Stimulated activated CD4-positive, alpha-beta T cell treated with anti-CD3 and anti-CD28 coated beads, Interleukin-1b, Interleukin-23, amount 100 ng/mL, for 48 hours (primary cell): ENCODE measurements at places on chromosomes 2 and 18.

- no peak for DNase-seq
Measured at GRCh38 chr18:31204833-31205232, 42.2 kb upstream of the DSC1 start.

GRCh38 chr18:29326214-29326613 is 1149.3 kb upstream of the CDH2 start:
- no peak for DNase-seq

DNA sequence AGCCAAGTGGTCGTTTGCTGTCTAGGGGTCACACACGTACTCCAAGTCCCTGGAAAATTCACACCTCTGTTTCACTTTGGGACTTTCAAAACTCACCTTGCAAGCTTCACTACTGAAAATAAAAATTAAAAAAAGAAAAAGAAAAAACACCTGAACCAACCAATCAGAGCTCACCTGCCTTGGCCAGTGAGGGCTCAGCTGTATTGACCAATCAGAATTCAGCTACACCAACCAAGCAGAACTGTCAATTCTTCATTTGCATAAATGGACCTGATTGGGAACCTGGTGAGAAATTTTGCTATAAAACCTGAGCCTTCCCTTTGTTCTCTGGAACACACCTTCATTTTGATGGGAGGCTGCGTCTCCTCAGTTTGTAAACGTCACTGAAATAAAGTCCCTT is 176.4 kb downstream of the TTC32 start:
- DNase-seq, result no peak

DNA sequence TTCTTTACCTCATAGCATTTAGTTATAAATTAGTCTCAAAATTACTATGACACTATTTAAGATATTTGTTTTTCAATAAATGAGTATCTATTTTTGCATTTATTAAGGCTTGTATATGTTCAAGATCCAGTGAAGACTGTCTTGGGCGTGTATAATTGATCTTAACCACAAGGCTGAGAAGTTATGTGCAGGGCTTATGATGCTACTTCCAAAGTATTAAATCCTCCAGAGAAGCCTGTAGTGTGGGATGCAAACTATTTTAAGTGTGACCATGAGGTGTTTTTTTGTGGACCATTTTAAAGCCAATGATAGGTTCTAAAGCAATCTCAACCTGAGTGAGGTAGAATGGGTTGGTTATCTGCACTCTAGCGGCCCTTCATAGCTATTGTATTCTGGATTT is 219.9 kb downstream of the ZNF407 start:
- no peak for DNase-seq

- no peak for DNase-seq
Measured at GRCh38 chr2:55003706-55004639, 46.3 kb downstream of the RTN4 start.

DNA sequence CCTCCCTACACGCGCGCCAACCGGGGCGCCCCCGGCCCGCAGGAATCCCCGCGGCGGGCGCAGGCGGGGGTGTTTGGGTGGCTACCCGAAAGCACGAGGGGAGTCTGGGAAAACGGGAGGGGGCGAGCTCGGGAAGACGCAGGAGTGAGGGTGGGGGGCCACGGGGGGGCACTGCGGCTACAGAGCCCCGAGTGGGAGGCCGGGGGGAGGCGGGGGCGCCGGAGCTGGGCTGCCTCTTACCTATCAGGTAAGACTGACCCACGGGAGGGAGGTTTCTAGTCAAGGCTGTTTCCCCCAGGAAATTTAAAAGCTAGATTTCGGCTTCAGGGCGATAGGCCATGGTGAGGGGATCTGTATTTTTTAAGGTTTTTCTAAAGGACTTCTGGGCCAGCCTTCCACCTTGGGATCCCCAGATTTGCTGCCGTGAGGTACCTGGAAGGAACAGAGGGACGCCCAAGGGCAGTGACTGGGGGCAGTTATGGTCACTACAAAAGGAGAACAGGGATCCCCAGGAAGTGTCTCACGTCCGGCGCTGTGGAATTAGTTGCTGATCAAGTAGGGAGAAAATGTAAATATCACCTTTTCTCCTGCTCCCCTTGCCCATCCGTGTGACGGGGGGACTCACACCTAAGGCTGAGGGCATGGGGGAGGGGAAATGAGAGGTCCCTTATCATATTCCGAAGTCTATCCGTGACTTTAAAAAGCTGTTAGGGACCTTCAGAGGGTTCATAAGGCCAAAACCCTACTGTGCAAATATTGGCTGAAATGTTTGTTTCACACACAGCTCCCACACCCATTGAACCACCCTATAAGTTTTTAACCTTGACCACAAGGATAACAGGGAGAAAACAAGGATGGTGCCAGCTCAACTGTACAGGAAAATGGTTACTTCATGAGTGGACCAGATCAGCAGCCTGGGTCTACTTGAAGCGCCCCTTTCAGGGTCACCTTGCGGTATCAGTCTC is 638 bp upstream of the IRS1 start:
- no peak for DNase-seq

DNA sequence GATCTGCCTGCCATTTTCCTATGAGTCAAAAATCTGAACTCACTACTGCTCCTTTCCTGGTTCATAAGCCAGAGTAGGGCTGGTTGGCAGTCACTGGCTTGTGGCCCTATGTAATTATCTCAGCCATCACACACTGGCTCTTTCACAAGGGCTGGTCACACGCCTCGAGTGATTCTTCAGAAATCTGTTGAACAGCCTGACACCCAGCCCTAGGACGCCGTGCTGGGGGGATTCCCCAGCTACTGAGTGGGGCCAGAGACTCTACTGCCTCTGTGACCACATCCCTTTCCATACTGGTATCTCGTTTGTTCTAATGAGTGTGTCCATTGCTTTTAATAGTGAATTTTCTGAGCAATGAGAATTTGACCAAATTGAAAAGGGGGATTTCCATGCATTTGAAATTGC is 45.8 kb upstream of the RBM44 start:
- DNase-seq, result peak; percentile 23

GRCh38 chr2:118627156-118627555 is 220.3 kb downstream of the EN1 start:
- no peak for DNase-seq

DNA sequence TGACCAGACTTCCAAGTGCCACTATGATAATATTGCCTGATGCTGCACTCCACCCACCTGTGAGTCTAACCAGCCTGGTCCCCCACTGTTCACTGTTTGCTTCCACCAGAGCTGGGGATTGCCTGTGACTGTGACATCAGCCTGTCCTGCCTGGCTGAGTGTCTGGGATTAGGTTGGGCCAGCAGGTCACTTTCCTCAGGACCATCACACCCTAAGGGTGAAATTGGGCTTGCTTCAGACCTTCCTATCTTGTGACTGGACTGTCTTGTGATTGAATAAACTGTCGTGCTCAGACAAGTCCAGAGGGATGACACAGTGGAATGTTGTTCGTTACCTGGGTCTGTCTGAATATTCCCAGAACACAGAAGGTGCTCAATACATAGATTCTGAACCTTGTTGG is 87.4 kb upstream of the HK2 start:
- no peak for DNase-seq

GRCh38 chr2:86675104-86675503 is 45.0 kb upstream of the RMND5A start:
- DNase-seq, result no peak

DNA sequence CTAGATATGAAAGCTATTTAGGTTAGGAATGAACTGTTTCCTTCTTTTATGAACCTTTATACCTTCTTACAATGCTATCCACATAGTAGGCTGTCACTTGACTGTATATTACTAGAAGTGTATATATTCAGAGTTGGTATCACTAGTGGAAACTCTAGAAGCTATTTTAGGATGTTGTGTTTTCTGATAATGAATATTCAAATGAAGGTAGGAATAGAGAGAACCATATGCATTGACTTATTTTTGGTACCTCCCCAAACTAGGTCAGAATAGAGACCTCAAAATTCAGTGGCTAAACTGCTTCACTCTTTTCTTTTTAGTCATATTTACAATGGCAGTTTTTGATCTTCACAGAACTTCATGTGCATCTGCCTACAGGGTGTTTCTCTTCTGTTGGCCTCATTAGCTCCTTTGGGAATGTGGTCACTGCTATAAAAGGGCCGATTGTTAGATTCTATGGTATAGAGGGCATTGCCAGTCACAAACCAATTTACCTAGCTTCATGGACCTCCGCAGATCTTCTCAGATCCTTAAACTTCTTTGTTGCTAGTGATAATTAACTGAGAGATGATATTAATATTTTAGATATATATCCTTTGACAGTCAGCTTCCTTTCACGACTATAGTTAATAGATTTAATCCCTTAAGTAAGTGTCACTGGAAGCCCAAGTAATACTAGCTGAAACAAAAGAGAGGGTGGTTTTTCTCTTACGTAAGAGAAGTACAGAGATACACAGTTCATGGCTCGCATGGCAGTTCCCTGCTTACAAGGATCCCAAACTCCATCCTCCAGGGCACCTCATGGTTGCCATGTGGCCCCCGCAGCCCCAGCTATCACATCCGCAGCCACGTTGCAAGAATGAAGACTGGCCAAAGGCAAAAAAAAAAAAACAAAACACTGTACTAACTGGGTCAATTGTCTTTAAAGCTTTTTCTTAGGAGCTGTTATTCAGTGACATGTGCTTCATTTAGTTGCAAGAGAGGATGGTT is 61.0 kb downstream of the TSPYL6 start:
- DNase-seq, result no peak

- DNase-seq, result no peak
Measured at GRCh38 chr2:170088776-170089175, 89.2 kb upstream of the MYO3B start.

- no peak for DNase-seq
Measured at GRCh38 chr18:21406116-21406515, 164.1 kb downstream of the GREB1L start.

DNA sequence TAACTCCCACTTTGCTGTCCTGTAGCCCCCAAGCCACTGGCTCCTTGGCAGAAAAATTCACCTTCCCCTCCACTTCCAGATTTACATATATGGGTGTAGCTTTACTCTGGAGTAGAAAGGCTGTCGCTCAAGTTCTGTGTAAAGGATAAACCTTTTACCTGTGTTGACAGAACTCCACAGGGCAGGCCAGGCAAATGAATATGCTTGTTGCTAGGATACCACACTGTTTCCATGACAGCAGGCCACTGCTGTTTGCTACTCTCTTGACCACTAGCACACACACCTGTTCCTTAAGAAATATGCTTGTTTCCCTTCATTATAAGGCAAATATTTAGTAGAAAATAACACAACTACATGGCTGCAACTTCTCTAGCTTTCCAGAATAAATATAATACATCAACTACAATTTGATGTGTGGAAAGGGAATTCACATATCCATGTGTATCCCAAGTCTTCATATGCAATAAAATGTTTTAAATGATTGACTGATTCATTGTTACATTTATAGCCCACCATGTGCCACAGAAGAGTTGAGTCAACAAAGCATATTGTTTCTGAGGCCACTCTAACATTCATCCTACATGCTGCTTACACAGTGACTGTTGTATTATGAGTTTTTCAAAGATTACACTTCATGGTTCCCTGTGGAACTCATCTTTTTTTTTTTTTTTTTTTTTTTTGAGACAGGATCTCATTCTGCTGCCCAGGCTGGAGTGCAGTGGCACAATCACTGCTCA is 56.2 kb upstream of the ROCK1 start:
- no peak for DNase-seq

DNA sequence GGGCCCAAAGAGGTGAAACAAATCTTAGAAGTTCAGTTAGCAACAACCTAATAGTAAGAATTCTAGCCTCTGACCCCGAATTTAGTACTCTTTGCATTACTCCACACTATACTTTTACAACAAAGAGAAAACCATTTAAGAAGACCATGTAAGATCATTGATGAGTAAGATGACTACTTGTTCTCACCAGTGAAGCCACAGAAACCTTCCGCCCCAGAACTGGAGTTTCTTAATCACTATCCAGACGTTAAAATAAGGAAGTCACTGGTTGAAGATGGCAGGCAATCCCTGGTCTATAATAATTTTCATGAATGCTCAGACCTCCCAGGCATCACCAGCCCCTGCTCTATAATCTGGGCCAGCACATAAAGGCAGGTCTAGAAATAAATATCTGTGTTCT is 95.0 kb downstream of the TMEM163 start:
- peak; percentile 40 for DNase-seq

- DNase-seq, result no peak
Measured at GRCh38 chr2:124437811-124438210, 412.7 kb downstream of the CNTNAP5 start.

DNA sequence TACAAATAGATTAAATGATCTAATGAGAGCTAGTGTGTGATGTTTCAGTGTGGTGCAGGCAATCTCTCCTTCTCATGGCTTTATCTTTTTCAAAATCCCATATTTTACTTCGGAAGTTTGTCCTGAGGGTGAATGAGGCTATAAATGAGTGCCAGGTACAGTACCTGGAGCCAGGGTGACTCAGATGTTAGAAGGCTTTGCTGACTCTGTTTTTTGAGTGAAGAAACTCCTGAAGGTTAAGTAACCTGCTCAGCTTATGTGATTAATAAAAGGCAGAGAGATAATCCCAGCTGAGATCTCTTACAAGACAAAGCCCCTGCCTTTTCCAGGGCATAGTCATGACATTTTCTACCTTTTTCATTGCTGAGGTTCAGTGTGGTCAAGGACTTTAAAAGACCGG is 52.6 kb downstream of the MGAT5 start:
- DNase-seq, result no peak

- no peak for DNase-seq
Measured at GRCh38 chr2:169928463-169928864, 101.2 kb downstream of the UBR3 start.

GRCh38 chr18:8357320-8357719 is 251.9 kb upstream of the RAB12 start:
- no peak for DNase-seq
